ENCODE measurements at places on chromosomes 6 and 20.

GRCh38 chr6:35056952-35057351 lies 84.2 kb downstream of the TCP11 start:
- no peak for DNase-seq

GRCh38 chr6:36912586-36912985 lies 26.8 kb downstream of the C6orf89 start:
- no peak for DNase-seq

DNA sequence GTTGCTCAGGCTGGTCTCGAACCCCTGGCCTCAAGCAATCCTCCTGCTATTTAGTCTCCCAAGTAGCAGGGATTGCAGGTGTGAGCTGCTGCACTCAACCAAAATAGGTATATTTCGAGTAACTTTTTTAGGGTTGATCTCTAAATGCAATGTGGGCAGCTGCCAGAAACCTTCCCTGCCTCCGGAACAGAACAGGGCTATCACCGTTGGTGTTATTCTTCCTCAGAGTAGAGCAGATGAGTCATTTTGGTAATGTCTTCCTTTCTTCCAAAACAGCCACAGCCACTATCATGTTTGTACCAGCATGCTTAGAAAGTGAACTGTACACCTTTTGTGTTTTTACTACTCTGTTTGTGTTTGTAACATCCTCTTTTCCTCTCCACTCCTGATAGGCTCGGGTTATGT lies 44.1 kb downstream of the SNX9 start:
- no peak for DNase-seq

- DNase-seq, result no peak
Observed at GRCh38 chr6:39007575-39007974, 41.0 kb upstream of the GLP1R start.

DNA sequence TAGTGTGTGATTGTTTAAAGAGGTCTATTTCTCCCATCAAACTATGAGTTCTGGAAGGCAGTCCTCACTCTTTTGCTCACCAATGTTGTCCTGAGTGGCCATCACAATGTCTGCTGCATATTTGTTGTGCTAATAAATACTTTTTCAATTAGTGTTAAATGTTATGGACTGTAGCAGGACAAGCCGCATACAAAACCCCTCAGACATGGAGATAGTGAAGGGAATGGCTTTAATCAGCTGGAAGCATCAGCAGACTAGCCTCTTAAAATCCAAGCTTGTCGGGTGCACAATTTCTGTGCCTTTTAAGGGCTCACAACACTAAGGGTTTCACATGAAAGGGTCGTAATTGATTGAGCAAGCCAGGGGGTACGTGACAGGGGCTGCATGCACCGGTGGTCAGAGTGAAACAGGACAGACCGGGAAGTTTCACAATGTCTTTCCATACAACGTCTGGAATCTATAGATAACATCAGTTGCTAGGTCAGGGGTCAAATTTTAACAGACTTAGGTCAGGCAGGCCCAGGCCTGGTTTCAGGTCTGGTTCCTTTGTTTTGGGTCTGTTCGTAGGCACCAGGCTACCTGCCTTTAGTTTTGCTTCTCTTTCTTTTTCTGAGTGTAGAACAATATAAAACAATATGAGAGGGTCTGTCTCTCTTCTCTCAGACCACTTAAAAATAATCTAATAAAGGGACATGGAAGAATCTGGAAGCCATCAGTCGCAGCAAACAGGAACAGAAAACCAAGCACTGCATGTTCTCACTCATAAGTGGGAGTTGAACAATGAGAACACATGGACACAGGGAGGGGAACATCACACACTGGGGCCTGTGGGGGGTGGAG lies 327.6 kb upstream of the HTR1E start:
- DNase-seq, result no peak

DNA sequence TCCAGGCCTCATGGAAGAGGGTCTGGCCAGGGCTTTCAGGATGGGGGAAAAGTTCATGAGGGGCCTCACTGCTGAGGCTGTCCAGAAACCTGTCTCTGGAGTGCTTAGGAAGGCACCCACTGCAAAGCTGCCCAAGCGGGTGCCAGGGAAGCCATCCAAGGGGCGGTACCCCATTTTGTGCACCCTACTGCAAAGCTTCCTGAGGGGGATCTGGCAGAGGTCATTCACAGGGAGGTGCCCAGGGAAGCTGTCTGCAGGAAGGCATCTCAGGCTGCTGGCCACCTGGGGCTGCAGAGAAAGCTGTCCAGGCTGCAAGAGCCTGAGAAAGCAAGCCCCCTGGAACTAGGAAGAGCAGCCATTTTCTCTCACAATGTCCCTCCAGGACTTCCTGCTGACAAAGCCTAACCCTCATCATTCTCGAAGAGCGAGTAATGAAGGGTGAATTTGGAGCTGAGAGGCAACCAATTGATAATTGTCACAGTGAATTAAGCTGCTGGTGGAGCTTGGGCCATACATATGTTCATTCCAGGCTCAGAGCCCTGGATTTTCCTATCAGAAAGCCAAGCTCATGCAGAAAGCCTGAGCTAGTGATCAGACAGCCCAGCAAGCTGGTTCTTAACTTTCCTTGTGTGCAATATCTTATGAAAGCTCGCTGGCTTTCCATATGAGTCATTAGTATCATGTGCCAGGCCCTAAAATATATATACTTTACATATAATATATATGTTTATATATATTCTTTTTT lies 62.2 kb upstream of the SLC22A16 start:
- DNase-seq, result no peak

DNA sequence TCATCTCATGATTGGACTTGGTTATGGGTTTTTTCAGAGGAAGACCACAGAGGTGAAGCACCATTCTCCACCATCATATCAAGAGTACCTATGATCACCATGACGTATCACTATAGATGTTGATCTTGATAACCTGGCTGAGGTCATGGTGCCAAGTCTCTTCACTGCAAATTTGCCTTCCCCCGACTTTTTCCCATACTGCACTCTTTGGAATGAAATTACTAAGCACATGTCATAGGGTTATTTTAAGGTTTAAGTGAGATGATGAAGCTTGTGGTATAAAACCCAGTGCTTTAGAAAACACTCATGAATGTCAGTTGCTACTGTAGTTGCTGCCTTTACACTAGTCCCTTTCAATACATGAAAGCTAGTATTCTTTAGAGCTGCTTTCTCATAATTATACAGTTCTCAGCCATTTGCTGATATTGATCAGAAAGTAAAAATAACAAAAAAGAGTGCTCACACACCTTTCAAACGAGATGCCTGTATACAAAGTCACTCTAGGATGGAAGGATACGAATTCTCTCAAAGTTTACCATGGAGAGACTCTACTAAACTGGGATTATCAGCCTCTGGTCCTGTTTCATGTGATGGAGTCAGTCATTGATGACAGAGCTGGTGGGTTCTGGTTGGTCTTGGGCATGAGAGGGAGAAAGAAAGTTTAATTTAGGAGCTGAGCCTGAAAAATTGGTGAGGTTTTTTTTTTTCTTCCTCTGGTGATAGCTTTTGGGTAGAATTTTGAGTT lies 228.1 kb downstream of the PRL start:
- no peak for DNase-seq

DNA sequence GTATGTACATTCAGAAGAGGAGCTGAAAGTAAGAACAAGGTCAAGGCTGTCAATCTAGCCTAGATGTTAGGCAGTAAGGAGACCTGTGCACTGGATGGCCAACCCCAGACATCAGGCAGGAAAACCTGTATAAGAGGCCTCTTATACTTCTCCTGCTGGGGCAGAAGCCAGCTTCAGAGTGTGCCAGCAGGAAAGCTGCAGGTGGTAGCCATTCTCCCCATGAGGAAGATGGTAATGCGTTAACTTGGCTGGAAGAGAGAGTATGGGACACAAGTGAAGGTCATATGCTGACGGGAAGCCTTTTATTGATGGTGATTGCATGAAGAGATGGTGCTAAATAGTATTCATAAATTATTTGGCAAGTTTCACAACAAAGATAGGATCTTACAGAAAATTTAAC lies 20.6 kb downstream of the NHLRC1 start:
- DNase-seq, result no peak

GRCh38 chr6:44512868-44513741 lies 125.6 kb downstream of the CDC5L start:
- no peak for DNase-seq

DNA sequence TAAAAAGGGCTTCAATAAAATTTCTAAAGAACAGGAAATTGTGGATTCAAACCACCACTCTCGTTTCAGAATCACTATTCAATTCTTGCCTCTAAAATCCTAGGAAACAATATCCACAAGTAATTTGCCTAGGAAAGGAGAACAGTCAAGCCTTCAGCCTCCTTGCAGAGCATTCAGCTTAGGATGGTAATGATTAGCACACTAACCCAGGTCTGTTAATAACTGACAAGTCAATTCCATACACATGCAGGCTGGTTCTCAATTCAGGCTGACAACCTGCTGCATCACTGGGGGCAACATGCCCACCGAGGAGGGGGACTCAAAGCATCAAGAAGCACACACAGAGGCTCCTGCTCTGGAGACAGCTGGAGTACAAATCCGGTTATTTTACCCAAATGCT lies 57.6 kb downstream of the GMDS start:
- no peak for DNase-seq

- DNase-seq, result no peak
Observed at GRCh38 chr20:16209357-16209756, 363.9 kb downstream of the KIF16B start.

GRCh38 chr20:52828199-52828598 lies 144.0 kb upstream of the TSHZ2 start:
- no peak for DNase-seq

- no peak for DNase-seq
Observed at GRCh38 chr20:44651684-44652423, at the start of gene ADA. ADA (minus strand) TSS chr20:44651699; CDS start chr20:44651607, 92 bp downstream.

- no peak for DNase-seq
Observed at GRCh38 chr6:29967379-29968010, 25.2 kb downstream of the HLA-A start.

DNA sequence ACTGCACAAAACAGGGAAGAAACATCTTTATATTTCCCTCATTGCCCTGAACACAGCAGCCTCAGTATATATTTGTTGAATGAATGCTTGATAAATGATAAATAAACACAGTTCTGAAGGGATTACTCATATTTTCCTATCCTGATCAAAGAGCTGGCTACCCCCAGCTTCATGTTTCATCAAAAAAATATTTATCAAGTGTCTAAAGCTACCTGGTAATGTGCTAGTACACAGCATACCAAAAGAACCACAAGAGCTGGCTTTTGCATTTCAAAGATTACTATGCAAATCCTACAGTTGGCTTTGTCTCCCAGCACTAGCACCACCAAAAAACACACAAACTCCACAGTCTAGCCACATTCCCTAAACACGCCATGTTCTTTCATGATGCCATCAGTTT lies 130.0 kb downstream of the BTBD9 start:
- DNase-seq, result no peak

GRCh38 chr6:19298421-19298820 lies 538.7 kb upstream of the ID4 start:
- no peak for DNase-seq

DNA sequence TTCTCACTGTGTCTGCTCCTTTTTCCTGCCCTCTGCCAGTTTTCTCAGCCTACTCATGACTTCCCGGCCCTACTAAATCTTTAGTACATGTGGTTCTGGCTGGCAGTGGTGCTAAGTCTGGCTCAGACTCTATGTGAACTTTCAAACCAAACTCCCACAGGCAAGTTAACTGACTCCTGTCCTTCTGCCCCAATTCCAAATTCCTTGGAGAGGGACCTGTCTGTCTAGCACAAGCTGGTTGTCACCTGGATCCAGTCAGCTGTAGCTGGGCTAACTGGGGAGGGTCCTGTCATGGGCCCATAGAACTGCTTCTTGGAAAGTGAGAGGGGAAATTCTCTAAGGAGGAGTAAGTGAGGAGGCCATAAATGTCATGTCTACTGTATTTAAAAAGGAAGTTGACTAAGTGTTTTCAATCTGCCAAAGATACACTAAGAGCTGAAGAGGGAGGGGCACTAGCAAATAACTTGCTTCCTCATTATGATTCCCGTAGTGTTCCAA lies 240.1 kb downstream of the KCNQ5 start:
- DNase-seq, result no peak

GRCh38 chr6:168285456-168285855 lies 34.1 kb downstream of the DACT2 start:
- DNase-seq, result no peak

DNA sequence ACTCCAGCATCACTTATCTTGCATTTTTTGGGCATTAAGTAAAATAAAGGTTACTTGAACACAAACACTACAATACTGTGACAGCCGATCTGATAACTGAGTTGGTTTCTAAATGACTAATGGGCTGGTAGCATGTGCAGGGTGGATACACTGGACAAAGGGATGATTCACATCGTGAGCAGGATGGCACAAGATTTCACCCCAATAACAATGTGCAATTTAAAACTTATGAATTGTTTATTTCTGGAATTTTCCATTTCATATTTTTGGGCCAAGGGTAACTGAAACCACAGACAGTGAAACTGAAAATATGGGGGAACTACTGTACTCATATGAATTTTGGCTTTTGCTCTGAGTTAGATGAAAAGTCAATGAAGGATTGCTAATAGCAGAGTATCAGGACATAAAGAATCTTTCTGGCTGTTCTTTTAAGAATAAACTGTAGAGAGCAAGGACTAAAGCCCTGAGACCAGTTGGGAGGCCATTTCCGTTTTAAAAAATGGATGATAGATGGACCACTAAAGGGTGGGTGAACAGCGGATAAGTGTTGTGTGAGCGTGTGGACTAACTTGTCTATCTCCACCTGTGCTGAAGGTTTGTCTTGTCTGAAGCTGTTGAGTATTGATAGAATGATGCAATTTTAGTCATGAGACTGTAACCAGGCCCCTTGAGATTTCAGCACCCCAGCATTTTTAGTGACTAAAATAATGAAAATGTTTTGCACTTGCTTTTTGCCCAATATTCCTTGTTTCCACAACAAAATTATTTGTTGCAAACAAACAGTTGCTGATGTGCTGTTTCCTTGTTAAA lies 8.2 kb downstream of the SPINT3 start:
- no peak for DNase-seq
